OCI-M1 (cell line): ENCODE measurements at places on chromosomes 5 and 9.
A peak's percentile ranks its signal among the peaks of the same experiment; 100 is the strongest.

- no peak for DNase-seq
These were observed 276.7 kb downstream of the BNC2 start for GRCh38 chr9:16593746-16594145.

DNA sequence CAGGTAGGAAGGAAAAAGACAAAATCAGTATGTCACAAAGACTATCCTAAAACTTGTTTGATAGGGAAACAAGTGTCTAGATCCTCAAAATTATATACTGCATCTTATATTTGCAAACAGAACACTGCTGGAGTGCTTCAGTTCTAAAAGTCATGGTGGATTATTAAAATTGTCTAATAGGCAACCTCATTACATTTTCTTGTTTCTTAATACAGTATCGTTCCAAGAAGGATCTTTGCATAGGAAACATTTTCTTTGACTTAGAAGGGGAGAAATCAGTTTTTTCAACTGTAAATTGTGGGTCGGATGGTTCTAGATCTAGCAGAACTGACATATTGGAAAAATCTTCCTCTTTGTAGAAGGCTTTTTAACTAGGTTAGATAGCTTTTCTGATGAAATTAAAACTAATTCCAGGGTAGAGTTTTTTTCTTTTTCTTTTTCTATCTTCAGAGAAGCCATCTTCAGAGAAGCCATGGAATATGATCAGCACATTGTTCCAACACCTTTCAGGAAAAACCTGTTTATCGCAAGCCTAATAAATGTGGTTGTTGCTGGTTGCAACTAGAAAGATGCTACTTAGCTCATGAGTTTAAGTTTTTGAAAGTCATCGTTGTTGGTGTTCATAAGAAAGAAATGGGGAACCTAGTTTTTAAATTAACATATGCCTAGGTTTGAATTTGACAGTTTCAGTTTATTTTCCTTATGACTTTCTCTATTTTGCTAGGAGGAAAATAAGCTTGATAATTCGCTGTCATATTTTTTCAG, 7.4 kb downstream of the CPEB4 start:
- peak; percentile 24 for DNase-seq

GRCh38 chr9:91783411-91783810, 166.6 kb downstream of the ROR2 start:
- no peak for DNase-seq

GRCh38 chr5:163649514-163649913, 144.1 kb downstream of the MAT2B start:
- DNase-seq, result no peak

- no peak for DNase-seq
These were observed 275.9 kb upstream of the ZNF462 start for GRCh38 chr9:106587042-106587441.

DNA sequence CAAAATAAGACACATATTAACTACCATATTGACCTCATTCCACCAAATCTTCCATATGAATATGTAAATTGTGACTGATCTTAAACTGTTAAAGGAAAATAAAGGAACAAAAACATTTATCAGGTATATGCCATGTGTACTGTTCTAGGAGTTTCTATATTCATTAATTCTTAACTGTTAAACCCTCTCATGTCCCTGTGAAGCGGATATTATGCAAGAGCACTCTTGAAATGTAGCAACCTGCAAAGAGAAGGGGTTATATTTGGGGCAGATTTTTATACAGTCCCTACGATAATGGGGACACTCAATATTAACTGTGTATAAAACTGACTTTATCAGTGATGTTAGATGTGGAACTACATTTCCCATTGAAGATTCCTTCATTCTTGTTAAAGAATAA, 184.9 kb upstream of the OR13F1 start:
- no peak for DNase-seq

GRCh38 chr9:94687451-94687850, 39.0 kb upstream of the AOPEP start:
- DNase-seq, result no peak

GRCh38 chr5:116577064-116577788, 2.6 kb upstream of the SEMA6A start:
- no peak for DNase-seq

- DNase-seq, result peak; percentile 21
These were observed 66.7 kb downstream of the HRH2 start for GRCh38 chr5:175724314-175725275.

DNA sequence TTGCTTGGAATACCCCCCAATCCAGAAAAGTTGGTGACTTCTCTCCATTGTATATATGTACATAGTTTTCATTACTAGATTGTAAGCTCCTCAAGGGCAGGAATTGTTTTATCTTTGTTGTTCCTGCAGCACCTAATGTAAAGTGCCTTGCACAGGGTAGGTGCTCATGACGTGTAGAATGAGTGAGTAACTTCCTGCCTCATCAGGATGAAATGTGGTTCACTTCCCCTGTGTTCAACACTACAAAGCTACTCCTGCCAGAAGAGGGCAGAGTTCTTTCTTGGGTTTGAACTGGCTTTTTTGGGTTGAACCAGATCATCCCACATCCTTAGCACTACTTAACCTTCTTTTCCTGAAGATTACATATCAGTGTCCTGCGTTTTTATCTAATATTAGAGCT, 23.9 kb downstream of the GTF3C4 start:
- DNase-seq, result peak; percentile 60

DNA sequence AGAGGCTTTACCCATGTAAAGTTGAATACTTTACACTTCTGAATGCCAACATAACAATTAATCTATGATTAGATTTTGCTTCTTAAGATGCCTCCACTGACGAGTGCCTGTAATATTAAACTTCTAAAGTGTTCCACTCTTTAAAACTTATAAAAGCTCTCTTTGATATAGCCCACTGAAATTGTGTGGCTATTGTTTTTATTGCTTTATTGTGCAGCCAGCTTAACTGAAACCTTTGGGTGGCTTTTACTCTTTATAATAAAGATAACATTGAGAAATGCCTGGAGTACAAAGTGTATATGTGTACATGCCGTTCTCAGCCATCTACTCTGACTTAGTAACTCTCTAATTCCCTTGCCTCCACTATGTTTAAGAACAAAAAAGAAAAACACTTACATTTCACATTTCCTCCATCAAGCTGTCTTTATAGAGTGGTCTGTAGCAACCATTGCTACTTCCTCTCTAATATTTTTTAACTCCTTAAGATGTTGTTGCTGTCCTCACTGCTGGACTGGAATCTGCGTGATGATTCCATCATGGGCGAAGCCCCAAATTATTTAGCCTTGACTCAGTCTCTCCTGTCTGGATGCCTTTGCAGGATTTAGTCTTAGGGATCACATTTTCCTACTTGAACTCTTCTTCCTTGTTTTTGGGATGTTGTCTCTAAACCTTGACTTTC, 9.1 kb downstream of the PIK3R1 start:
- DNase-seq, result no peak

- DNase-seq, result peak; percentile 84
These were observed 118.7 kb downstream of the LPAR1 start for GRCh38 chr9:110919609-110920008.

DNA sequence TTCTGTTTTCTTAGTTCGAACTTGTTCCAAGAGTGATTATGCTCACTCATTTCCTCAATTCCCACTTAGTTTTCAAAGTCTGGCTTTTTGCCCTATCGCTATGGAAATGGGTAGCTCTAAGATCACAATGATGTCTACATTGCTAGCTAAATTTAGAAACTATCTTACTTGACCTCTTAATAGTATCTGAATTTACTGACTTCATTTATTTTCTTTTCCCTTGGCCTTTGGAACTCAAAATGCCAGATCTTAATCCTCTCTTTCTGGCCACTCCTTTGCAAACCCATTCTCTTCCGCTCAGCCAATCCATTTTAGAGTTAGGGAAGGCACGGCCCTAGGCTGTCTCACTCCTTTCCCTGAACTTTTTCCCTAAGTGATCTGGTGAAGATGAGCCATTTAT, 137.0 kb downstream of the FER start:
- peak; percentile 38 for DNase-seq

DNA sequence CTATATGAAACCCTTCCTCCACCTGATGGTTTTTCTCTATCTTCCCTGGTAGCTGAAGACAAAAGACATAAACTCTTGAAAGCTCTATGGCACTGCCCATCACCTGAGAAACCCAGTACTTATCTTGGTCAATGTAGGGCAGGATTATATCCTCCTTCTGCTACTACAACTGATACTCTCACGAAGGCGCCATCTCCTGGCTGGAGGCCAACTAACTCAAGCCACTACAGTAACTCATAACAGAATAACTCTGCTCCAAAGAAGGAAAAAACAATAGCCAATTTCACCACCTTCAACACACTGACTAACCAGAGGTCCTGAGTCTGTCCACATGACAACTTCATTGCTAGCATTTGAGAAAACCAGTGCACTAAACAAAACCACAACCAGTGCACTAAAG, 409.2 kb downstream of the CETN3 start:
- peak; percentile 12 for DNase-seq

- no peak for DNase-seq
These were observed 69.2 kb upstream of the CTNND2 start for GRCh38 chr5:11973469-11973868.

DNA sequence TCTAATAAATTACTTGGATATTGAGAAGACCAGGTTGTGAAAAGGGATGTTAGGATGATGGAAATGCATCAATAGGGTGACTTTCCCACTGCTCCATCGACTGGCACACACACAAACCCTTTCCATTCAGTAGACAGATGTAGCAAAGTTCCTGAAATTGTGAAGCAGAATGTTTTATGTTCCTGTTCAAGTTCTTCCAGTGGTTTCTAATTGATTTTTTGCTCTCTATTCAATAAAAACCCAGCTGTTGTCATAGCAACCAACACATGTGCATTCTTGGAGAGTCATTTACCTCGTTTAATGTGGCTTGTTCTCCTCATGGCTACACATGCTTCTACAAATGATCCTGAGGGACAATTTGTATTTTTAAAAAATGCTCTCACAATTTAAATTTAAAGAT, 244.6 kb downstream of the RAB3C start:
- DNase-seq, result no peak

DNA sequence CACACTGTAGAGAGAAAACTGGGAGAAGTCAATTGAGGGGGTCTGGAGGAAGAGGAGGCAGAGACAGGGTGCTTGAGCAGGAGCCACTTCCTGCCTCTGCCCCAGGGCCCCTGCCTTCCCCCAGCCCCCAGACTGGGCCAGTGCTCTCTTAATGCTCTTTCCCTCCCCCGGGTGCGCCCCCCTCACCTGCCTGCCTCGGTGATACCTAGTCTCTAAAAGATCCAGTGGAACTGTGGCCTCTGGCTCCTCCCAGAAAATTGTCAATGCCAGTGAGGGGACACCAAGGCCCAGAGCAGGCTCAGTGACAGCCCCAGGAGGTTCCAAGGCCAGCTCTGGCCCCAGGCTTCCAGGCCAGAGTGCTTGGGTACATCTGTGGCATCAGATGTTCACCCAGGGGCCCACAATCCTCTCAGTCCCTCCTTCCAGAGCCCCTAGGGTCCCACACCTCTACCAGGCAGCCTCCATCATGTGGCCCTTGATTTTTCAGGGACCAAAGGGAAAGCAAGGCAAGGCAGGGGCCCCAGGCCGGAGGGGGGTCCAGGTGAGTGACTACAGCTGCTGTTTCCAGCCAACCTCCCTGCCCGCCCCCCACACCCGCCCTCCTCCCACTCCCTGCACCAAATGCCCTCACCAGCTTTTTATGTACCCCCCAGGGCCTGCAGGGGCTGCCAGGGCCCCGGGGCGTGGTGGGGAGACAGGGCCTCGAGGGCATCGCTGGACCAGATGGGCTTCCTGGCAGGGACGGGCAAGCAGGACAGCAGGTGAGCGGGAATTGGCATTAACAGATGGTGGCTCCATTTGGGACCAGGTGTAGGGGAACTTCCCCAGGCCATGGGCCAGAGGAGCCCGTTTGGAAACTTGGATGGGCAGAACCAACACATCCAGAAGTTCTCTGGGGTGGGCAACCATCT, 33.1 kb upstream of the ORM1 start:
- DNase-seq, result no peak

GRCh38 chr5:109689740-109690241, at the start of gene MAN2A1:
Gene MAN2A1, plus strand, starts transcription at chr5:109689927. Its CDS starts 491 bp downstream, at chr5:109690418.
- peak; percentile 84 for DNase-seq

GRCh38 chr9:18906656-18907395, 126.2 kb downstream of the SAXO1 start:
- no peak for DNase-seq

- DNase-seq, result no peak
These were observed 4.6 kb downstream of the BICD2 start for GRCh38 chr9:92760070-92760469.

GRCh38 chr5:79890119-79890929, 100.7 kb downstream of the MTX3 start:
- DNase-seq, result no peak

- DNase-seq, result no peak
These were observed 39.1 kb downstream of the SPEF2 start for GRCh38 chr5:35656721-35657120.

DNA sequence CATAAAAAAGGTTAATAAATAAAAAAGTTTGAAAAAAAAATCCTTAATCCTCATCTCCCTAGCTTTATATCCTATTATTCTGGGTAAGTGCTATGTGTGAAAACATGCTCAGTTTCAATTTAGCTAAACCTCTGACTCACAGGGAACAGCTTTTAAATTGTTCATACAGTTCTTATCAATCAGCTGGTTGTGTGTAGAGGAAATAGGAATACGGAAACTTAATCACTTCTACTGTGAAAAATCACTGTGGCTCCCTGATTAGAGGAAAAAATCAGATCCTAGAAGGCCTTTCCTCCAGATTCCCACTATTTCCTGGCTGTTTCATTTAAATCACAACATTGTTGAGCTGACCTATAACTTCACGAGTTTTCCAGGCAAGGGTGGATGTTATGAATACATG, 120.5 kb downstream of the MARCHF3 start:
- no peak for DNase-seq

- peak; percentile 72 for DNase-seq
These were observed 681 bp downstream of the MAN2A1 start for GRCh38 chr5:109690242-109690974.

DNA sequence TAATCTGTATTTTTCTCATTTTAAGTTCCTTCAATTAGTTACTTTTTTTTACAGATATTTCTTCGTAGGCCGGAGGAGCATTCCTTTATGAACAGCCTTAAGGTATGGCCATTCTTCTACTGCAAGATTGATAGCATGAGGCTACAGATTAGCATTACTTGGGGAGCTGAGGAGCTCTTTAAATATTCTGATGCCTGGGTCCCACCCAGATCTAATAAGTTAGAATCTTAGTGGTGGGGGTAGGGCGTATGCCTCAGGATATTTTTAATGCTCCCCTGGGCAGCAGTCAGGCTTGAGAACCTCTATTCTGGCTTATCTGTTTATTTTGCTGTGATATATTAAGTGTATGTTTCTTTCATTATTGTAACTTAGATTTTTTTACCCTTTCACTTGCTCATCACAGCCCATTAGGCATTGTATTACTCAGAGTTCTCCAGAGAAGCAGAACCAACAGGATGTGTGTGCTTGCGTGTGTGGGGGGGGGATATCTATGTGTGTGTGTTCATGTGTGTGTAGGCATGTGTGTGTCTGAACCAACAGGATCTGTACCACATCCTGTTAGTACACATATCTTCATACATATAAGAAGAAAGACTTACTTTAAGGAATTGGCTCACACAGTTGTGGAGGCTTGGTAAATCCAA, 91.8 kb upstream of the MTAP start:
- DNase-seq, result no peak
